Dorsolateral prefrontal cortex (tissue), 122 donors: ENCODE measurements at places on chromosomes 16 and 17. TPM values are rescaled to one million over a fixed set of nuclear protein-coding genes. Genes with fewer than 3 reads are reported as not detected.

Gene HDAC5
- total RNA-seq: 128 TPM

Gene KRTAP2-2
- not detected for total RNA-seq

Gene NAGPA
- total RNA-seq: 48.1 TPM

Gene PFN1
- 109 TPM for total RNA-seq

Gene PITPNM3
- 73.3 TPM for total RNA-seq

Gene CFAP20
- total RNA-seq: 42.7 TPM

Gene CTF1
- 2.1 TPM for total RNA-seq

Gene EFCAB5
- total RNA-seq: 4.2 TPM

DNA sequence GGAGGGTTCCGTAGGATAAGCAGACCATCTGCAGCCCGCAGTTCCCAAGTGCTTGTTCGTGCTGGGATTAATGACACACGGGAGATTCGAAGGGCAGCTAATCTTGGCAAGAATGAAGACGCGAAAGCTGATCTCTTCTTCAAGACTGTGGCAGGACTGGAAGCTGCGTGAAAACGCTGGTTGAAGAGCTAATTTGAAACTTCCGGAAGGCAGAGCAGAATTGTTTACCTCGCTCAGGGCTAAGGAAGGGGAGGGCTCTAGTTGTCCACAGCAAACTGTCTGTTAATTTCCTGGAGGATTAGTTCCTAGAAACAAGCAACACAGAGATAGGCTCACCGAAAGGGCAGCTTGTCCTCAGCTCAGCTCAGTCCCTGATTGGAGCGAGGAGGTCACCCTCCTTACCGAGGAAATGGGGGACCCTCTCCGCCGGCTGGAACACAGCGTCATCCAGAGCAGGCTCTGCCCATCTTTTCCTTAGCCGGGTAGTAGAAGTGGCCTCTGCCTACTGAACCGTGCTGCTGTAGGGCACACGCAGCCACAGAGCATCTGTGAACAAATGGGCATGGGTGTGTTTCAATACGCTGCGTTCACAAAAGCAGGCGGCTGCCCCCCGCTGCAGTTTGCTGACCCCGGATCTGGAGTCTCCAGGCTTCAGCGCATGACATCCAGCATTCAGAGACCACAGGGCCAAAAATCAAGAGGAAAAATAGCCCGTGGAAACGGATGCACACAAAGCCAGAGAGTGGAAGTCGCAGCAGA lies 16.7 kb upstream of the BAIAP2 start:
- no peak for DNase-seq

- no peak for DNase-seq
Measured at GRCh38 chr17:73589363-73589980, 54.8 kb downstream of the SDK2 start.

- DNase-seq: no peak
Measured at GRCh38 chr16:75948886-75949285, 222.6 kb upstream of the CPHXL start.

GRCh38 chr17:59756236-59756818 lies 48.9 kb downstream of the VMP1 start:
- DNase-seq: no peak

- no peak for DNase-seq
Measured at GRCh38 chr17:37816950-37817349, 72.1 kb upstream of the HNF1B start.

- DNase-seq: no peak
Measured at GRCh38 chr16:50531359-50531758, 16.8 kb upstream of the NKD1 start.

DNA sequence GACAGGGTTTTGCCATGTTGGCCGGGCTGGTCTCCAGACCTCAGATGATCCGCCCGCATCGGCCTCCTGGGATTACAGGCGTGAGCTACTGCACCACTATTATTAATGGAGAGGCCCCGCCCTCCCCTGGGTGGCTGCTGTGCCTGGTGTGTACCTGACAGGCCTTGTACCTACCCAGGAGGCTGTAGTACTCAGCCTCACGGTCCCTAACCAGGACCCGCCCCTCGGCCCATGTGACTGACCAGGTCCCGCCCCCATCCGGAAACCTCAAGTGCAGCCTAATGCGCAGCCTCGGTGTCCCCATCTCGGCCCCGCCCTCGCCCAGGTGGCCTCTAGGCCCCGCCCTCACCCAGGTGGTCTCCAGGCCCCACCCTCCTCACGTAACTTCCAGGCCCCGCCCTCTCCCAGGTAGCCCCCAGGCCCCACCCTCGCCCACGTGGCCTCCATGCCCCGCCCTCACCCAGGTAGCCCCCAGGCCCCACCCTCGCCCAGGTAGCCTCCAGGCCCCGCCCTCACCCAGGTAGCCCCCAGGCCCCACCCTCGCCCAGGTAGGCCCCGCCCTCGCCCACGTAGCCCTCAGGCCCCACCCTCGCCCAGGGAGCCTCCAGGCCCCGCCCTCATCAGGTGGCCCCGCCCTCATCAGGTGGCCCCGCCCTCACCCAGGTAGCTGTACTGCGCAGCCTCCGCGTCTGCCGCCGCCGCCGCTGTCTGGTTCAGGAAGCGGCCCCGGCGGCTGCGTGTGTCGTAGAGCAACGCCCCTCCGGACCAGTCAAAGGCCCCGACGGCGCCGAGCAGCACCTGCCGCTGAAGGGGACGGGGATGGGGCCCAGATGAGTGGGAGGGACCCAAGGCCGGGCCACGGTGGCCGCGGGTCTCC lies 31.0 kb downstream of the HASPIN start:
- no peak for DNase-seq

- no peak for DNase-seq
Measured at GRCh38 chr16:89409161-89409711, 81.1 kb downstream of the ANKRD11 start.

DNA sequence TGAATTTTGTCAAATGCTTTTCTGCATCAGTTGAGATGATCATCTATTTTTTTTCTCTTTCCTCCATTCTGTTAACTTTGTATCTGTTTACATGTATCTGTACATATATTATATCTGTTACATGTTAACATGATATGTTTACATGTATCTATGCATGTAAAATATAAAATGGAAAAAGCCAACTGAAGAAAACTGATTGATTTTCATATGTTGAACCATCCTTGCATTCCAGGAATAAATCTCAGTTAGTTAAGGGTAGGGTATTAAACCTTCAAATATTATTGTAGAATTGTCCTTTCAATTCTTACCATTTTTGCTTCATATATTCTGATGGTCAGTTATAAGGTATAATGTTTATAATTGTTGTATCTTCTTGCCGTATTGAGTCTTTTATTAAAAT lies 336.1 kb downstream of the ZFHX3 start:
- DNase-seq: no peak

DNA sequence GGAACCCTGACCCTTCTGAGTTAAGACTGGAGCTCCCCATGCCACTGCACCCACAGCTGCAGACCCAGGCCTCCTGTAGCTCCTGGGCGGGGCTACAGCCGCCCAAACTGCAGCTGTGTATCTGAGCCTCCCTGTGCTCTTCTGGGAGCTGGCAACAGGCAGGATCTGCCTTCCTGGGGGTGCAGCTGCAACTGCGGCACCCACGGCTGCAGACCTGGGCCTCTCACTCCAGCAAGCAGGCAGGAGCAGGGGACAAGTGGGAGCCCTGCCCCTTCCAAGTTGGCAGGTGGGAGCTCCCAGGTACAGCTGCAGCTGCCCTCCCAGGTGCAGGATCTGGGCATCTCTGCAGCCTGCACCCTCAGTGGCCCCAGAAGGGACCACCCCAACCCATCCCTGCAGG lies 41.5 kb downstream of the SPACA3 start:
- no peak for DNase-seq

DNA sequence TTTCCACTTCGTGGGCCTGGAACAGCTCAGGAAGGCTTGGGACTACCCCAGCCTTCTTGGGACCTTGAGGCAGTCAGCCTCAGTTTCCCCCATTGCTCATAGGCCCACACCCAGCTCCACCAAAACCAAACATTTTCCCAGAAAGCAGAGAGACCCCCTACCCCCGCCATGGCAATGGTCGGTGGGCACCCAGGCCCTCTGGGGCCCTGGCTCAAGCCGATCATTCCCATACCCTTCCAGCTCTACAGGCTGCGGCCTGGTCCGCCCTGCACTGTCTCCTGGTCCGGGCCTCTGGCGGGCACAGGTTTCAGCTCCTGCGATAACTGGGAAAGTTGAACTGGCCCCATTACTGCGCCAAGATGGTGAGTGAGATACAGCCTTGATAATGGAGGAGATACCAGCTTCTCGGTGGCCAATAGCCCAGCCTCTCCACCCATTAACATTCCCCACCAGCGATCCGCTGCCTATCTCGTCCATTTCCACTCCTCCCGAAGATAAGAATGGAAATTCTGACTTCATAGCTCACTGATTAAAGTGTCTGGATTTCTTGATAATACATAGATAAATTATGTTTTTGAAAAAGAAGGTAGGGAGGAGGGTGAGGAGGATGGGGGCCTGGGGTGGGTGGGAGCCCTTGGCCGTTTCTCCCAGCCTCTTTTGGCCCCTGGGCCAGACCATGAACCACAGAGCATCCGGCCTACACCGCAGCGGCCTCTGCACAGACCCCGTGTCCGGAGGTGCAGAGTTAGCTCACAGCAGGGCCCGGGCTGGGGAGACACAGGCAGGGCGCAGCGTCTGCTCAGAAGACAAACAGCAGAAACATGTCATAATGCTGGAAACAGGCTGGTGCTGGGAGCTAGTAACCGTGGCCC lies 11.6 kb downstream of the ZFPM1 start:
- no peak for DNase-seq

- no peak for DNase-seq
Measured at GRCh38 chr16:8605554-8605953, 15.2 kb upstream of the TMEM114 start.

DNA sequence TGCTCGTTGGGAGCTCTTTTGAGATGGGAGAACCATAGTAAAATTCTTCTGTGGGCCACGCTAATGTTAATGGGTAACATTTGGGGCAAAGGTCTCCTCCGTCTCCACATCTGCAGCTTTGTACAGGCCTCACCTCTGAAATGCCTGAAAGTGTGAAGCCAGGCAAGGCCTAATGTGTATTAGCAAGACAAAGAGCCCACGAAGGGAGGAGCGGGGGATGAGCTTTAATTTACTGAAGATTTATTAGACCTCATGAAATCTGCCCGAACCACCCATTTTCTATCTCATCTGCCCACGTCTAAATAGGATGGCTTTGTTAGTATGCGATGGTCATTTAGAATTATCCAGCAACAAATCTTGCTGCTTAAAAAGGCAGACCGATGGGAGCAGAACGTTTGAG lies 408.9 kb downstream of the PMP22 start:
- no peak for DNase-seq

GRCh38 chr17:32102646-32103186 lies 39.6 kb upstream of the RHOT1 start:
- DNase-seq: no peak

DNA sequence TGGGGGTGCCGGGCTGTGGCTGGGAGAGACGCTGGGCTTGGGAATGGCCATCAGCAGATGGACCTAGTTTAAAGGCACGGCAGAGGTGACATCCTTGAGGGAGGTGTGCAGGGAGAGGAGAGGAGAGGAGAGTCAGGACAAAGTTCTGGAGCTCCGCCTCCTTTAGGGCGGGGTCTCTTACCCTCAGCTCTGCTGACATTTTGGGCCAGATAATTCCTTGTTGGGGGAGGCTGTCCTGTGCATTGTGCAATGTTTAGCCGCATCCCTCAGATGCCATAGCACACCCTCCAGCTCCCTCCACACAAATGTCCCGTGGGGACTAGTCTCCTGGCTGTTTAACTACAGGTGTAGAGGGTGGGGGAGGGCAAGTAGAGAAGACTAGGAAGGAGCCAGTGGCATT lies 48.3 kb downstream of the ARHGAP23 start:
- no peak for DNase-seq

DNA sequence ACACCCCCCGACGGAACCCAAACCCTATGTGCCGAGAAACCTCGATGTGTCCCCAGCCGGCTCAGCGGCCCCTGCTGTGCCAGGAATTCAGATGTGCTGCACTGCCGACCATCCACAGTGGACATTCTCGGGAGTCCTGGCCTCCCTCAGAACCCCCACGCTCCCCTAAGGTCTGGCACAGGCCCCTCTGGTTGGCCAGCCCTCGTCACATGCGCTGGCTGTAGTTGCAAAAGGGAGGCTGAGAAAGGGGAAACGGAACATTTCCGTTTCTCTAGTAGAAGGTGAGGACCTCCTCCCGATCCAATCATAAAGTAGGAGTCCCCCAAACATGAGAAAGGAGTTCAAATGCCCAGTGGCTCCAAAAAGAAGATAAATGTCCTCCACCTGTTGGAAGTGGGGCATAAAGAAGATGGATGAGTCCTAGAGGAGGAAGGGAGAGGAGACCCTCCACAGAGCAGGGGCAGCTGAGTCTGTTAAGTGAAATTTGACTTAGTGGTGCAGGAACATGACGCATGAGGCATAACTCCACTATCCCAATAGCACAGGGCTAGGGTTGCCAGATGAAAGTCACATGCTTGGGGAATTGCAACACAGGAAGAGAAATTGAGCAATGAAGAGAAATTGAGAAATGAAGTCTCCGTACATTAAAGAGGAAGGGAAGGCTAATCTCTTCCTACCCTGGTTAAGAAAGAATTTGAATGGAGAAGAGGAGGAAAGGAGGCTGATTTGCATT lies 49.3 kb upstream of the WSB1 start:
- no peak for DNase-seq

- DNase-seq: no peak
Measured at GRCh38 chr16:20441191-20441590, 10.1 kb upstream of the ACSM2A start.

- DNase-seq: peak; percentile 80
Measured at GRCh38 chr17:7989781-7990655, 12.4 kb upstream of the GUCY2D start.

DNA sequence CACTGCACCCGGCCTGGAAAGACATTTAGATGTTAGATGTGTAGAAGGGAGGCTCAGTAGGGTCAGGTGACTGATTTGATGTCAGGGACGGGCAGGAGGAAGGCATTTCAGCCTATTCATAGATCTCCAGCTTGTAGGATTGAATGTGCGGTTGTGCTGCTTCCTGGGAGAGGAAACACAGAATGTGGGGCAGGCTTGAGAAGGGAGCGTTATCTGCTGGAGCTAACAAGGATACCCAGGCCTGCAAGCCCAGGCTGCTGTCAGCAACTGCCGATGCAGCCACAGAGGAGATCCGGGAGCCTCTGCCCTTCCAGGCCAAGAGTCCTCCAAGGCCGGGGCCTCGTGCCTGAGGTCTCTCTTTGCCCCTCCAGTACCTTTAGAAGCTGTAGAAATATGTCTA lies 205.6 kb downstream of the SPECC1 start:
- no peak for DNase-seq

DNA sequence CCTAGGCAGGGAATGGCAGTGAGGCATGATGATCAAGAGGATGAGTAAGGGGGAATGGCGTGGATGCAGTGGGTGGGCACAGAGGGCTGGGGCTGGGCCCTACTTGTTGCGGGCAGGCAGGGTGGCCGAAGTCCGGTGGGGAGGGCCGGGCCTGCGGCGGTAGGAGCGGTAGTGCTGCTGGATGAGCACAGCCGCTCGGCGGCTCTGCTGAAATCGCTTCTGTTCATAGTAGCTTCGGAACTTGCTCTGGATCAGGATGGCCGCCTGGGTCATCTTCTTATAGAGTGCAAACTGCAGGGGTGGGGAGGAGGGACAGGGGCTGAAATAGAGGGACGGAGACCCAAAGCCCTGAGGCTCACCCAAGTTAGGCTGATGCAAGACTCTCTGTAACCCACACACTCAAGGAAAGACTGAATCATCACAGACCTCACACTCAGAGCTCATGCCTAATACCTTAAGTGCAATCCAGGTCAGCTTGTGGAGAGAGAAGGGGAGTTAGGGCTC lies 1.5 kb upstream of the SPAG7 start:
- DNase-seq: no peak

GRCh38 chr16:75230471-75231110 lies 11.8 kb downstream of the CTRB1 start:
- DNase-seq: no peak
